ENCODE measurements at places on chromosomes 13 and 19. TPM values are rescaled to one million over a fixed set of nuclear protein-coding genes. Genes with fewer than 3 reads are reported as not detected.

GGACT gene
- total RNA-seq, result 9.5 TPM

LGALS4 gene
- 2.3 TPM for total RNA-seq

BSG gene
- total RNA-seq, result 162 TPM

FGF9 gene
- total RNA-seq, result 0.46 TPM

ZNF837 gene
- 2.3 TPM for total RNA-seq

LIM2 gene
- 1.0 TPM for total RNA-seq

OR10H1 gene
- 0.07 TPM for total RNA-seq

AMER2 gene
- total RNA-seq, result 0.02 TPM

RFPL4AL1 gene
- total RNA-seq, result not detected

ACER1 gene
- not detected for total RNA-seq

CGB3 gene
- not detected for total RNA-seq

GRK1 gene
- 0.22 TPM for total RNA-seq

COMP gene
- not detected for total RNA-seq

SIAH3 gene
- 0.25 TPM for total RNA-seq

DNAAF3 gene
- total RNA-seq, result 0.46 TPM

KIRREL2 gene
- 3.0 TPM for total RNA-seq

NCAN gene
- 0.14 TPM for total RNA-seq

ZNF497 gene
- total RNA-seq, result 1.5 TPM

AP1M2 gene
- total RNA-seq, result not detected

LHB gene
- not detected for total RNA-seq

CAPN12 gene
- total RNA-seq, result 8.3 TPM

IFNL1 gene
- 0.29 TPM for total RNA-seq

FUT1 gene
- total RNA-seq, result 0.32 TPM

CCDC169 gene
- total RNA-seq, result 1.4 TPM

GFY gene
- total RNA-seq, result not detected

SRRM5 gene
- total RNA-seq, result 1.1 TPM

CIRBP gene
- 456 TPM for total RNA-seq

ICAM1 gene
- total RNA-seq, result 20.7 TPM

RDH8 gene
- total RNA-seq, result not detected

ERICH6B gene
- not detected for total RNA-seq

OR7E24 gene
- not detected for total RNA-seq

KIR2DL4 gene
- 0.63 TPM for total RNA-seq

HPN gene
- 0.19 TPM for total RNA-seq
